ENCODE measurements at places on chromosomes 5 and 9.

- DNase-seq: no peak
These were observed 100.5 kb downstream of the PALM2AKAP2 start for GRCh38 chr9:109880276-109881169.

GRCh38 chr9:79268806-79269205 lies 303.0 kb upstream of the TLE4 start:
- DNase-seq: no peak

GRCh38 chr5:16733331-16734006 lies 116.7 kb upstream of the RETREG1 start:
- DNase-seq: no peak

GRCh38 chr9:108568093-108568492 lies 287.7 kb downstream of the ACTL7B start:
- DNase-seq: no peak

- no peak for DNase-seq
These were observed 13.4 kb downstream of the HDHD3 start for GRCh38 chr9:113363336-113363735.

- no peak for DNase-seq
These were observed 25.0 kb upstream of the NCS1 start for GRCh38 chr9:130147198-130147597.

- no peak for DNase-seq
These were observed 74.2 kb downstream of the SHB start for GRCh38 chr9:37994639-37995347.

GRCh38 chr5:12901696-12902095 lies 997.5 kb upstream of the CTNND2 start:
- no peak for DNase-seq

- no peak for DNase-seq
These were observed 66.5 kb upstream of the SMIM15 start for GRCh38 chr5:61228691-61229280.

GRCh38 chr5:154368041-154368800 lies 77.6 kb upstream of the SAP30L start:
- DNase-seq: no peak

- DNase-seq: no peak
These were observed 191.5 kb downstream of the GOLPH3 start for GRCh38 chr5:31982621-31983020.

GRCh38 chr5:61139094-61139873 lies 23.0 kb downstream of the SMIM15 start:
- DNase-seq: no peak

DNA sequence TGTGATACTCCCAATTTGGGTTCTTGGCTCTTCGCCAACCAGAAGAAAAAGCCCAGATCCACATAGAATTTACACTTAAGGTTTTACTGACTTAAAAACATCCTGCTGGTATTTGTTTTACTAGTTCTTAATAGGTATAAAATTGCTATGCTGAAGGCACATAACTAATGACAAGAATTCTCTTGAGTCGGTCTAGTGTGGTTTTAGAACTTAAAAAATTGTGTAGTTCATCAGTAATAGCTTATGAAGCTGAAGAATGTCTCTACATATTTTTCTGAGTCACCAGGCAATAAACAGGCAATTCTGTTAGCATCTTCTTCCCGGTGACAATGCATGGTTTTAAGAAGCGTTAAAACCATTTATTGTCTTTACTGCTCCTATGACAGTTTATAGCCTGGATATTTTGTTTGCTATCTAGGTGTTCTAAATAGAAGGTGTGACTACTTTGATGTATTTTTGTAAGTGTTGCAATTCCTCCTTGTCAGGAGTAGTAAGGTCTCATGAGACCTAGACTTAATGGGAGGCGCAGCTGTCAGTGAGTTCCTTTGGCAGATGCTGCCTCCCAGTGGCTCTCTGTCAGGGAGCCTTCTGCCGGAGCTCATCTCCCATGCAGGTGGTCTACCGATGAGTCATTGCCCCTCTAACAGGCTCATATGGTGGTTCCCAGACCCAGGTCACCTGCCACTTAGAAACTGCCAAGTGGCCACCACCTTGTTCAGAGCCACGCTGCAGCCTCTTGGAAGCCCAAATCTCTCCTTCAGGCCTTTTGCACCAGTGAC lies 173.8 kb downstream of the MAST4 start:
- DNase-seq: no peak

- no peak for DNase-seq
These were observed 58.1 kb upstream of the TAF11L2 start for GRCh38 chr5:17439956-17440355.

GRCh38 chr9:121596515-121596914 lies 54.9 kb upstream of the DAB2IP start:
- no peak for DNase-seq

DNA sequence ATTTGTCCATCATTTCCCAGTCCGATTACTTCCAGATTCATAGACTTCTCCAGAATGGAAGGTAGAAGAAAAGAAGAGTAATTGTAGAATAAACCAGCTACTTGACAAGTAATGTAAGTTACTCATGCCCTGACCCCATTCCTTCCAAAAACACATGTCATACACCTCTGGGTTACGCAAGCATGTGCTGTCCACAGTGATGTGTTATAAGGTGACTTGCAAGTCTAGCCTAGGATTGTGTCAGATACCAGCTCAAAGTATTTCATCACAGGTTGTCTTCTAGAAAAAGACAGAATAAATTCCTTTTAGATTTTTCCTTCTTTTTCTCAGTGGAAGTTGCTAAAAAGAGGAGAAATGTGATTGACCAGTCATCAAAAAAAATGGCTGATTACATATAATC lies 8.0 kb upstream of the TLR4 start:
- no peak for DNase-seq

- DNase-seq: no peak
These were observed 129.3 kb upstream of the EPB41L4A start for GRCh38 chr5:112548246-112548881.

GRCh38 chr5:82595113-82595512 lies 317.0 kb upstream of the RPS23 start:
- DNase-seq: no peak

DNA sequence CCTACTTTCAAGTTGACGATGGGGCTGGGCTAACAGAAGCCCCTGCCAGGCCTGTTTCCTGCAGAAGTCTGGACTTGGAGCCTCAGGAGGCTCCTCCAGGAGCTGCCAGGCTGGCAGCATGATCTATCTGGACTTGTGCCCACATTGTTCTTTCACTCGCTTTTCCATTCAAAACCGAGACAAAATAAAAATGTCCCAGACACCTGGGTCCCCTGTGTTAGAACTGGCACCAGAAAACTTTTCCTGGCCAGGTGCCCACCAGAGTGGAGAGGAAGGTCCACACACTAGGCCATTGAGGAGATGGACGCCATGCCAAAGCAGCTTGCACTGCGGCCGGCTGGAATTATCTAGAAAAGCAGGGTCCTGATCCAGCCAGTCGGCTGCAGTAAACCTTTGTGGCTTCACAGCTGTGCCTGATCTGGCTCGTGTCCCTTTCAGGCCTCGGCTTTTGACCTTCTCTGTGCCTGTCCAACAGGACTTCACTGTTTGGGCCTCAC lies 78.2 kb downstream of the GCNT1 start:
- no peak for DNase-seq

- no peak for DNase-seq
These were observed 194.7 kb downstream of the GLIS3 start for GRCh38 chr9:4105183-4105582.

DNA sequence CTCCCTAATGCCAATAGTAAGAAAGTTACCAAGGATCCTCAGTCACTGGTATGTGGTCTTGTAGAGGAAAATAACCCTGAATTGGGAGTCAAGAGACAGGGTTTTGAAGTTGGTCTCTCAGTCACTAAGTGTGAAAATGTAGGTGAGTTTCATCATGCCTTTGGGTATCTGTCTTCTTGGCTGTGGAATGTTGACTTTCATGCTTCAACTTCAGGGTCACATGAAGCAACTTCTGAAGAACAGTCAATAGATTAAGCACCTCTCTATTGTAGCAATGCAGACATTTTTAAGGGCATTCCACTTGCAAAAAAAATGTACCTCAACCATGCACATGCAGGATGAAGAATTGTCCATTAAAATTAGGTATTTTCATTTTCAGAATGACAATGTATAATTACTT lies 194.6 kb downstream of the CSNK1G3 start:
- DNase-seq: no peak

- DNase-seq: no peak
These were observed 61.1 kb downstream of the PSD2 start for GRCh38 chr5:139856714-139857113.

GRCh38 chr9:93148721-93149120 lies 14.7 kb upstream of the NINJ1 start:
- DNase-seq: no peak

DNA sequence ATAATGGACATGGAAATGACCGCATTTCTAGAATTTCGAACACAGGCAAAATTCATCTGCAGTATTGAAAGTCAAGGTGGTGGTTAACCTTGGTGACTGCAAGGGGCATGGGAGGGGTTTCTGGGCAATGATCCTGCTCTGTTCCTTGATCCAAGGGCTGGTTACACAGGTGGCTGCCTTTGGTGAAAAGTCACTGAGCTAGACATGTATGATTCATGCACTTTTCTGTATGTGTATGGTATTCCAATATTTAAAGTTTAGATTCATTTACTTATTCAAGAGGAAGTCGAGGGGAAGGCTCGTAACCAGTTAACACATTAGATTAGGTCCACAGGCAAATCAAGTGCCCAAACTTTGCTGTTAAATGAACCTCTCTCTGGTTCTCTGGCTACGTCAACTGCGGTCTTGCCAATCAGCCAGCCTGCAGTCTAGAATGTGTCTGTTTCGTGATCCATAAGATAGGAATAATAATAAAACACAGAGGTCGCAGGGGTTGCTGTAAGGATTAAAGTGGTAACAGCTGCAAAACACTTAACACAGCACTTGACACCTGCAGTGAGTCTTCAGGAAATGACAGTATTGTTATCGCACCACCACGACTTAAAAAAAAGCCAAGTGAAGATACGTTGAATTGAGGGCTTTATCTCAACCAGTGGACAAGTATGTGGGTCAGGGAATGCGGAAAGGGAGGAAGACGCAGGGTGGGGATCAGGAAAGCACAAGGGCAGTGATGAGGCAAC lies 92.5 kb downstream of the TLE1 start:
- no peak for DNase-seq

DNA sequence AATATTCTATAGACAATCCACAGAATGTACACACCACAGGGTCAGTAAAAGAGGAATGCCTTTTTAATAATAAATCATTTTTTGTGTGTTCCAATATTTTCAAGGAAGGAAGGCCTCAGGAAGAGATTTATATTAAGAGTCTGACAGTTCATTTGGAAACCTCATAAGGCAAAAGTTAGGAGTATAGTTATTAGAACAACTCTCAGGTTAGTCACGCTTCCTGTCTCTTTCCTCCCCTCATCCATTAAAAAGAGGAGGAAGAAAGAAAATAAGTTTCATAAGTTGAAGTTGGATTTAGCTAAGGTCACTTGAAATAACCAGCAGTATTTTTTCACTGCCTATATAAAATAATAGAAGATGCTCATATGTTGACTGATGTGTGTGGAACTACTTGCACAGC lies 863.2 kb downstream of the PTPRD start:
- DNase-seq: no peak

DNA sequence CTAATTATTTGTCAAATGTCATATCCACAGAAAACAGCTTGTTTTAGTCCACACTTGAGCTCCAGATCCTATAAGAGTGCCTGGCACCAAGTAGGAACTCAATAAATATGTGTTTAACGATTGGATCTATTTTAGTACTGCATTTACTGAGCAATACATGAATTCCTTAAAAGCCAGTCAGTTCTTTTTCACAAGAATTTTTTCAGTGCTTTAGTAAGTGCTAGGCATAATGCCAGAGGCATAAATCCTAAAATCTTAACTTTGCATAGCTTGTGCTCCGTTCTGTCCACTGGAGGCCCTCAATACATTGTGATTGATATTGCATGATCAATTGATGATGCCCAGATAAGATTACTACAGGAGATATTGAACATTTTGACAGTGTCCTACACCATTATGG lies 67.3 kb upstream of the PCSK5 start:
- DNase-seq: no peak

DNA sequence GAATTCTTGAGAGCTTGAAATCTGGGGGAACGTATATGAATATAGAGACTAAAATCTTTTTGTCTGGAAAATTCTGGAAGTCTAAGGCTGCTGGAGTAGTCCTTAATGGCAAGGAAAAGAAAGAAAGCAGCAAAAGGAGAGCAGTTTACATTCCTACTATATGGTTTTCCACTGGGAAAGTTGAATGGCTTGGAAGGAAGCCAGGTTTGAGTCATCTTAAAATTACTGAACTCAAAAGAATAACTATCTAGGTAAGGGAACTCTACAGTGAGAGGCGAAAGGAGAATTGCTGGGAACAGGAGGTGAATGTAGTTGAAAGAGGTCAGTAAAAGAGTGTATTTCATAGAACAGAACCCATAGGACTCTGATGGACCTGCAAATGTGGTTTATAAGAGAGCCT lies 258.1 kb upstream of the EDIL3 start:
- no peak for DNase-seq

GRCh38 chr5:139707445-139708003 lies 59.4 kb downstream of the CXXC5 start:
- no peak for DNase-seq

DNA sequence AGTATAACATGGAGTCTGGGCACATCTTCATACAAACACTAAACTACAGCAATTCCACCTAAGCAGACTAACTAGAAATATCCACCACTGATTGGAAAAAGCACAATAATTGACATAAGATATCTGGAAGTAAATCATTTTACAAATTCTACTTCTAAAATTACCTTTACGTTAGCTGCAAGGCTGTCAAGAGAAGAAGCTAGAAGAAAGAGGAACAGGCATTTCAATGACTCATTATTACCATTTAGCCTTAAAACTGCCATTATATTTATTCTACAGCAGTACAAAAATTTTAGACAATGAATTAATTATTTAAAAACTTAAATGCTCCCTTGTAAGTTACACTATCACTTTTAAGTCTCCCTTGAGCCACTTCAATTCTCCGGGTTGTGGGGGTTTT lies 43.4 kb upstream of the PLPP6 start:
- no peak for DNase-seq

GRCh38 chr9:110842169-110842568 lies 173.6 kb downstream of the MUSK start:
- no peak for DNase-seq

- no peak for DNase-seq
These were observed 663.6 kb upstream of the ZNF608 start for GRCh38 chr5:125409861-125410536.

DNA sequence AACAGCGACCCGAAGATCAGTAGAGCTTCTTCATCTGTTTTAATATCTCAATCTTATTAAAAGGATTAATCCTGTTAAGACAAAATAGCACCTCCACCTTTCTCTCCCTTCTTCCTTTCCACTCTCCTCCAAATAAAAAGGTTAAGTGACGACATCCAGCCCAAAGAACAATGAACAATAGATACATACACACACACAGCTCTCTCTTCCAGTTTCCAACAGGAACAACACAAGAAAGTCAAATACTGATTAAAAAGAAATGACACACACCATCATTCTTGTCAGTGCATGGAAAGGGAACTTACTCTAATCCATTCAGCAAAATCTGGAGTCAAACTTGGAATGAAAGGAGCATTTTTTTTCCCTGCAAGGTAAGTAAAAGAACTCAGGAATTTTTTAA lies 2.8 kb downstream of the ARL15 start:
- DNase-seq: no peak

All from stimulated activated CD8-positive, alpha-beta memory T cell treated with anti-CD3 and anti-CD28 coated beads, Interleukin-4, amount 100 ng/mL, for 1 hour (primary cell).